ENCODE measurements at places on chromosomes 4 and X.
A peak's percentile ranks its signal among the peaks of the same experiment; 100 is the strongest.

DNA sequence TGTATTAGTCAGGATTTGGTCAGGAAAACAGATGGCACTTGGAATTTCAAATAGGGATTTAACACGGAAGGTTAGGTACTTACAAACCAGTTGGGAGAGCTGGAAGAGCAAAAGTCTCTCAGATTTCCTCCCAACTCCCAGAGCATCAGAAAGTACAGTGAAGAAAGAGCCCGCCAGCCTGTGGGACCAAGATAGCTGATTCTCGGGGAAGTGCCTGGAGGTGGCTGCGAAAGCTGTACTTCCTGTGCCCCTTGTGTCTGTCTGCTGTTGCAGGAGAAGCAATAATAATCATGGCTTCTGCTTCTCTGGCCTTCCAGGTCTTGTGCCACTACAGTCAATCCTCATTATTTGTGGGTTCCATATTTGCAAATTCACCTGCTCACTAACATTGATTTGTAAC is 221.0 kb upstream of the BCOR start:
- DNase-seq, result no peak

- no peak for DNase-seq
Observed at GRCh38 chrX:153884136-153884535, 1.8 kb downstream of the L1CAM start.

DNA sequence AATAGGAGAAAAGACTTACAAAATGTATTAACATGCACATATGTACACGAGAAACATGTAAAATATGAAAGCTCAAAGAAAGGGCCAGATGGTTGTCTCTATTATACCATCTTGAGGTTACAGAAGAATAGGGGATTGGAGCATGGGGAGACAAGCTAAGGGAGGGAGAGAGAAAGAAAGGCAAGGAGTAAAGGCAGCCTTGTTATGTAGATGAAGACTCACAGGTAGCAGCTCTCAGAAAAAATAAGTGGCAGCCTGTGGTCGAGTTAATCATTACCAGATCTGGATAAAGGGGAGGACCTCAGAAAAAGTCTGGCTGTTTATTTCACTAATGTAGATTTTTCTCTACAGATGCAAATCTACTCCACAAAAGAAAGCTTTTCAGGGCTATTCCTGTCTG is 26.6 kb upstream of the PPP1R2C start:
- DNase-seq, result no peak

DNA sequence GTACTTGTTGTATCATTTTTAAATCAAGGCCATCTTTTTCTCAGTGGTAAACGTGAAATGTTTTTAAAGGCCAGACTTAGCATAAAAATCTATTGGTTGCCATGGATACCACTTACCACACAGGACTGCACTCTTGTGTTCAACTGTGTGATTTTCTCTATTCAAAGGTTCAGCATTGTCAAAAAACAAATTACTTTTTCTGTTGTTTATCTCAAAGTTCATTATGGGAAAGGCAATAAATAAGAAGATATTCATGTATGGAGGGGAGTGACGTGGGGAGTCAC is 231.0 kb upstream of the GATB start:
- DNase-seq, result no peak

DNA sequence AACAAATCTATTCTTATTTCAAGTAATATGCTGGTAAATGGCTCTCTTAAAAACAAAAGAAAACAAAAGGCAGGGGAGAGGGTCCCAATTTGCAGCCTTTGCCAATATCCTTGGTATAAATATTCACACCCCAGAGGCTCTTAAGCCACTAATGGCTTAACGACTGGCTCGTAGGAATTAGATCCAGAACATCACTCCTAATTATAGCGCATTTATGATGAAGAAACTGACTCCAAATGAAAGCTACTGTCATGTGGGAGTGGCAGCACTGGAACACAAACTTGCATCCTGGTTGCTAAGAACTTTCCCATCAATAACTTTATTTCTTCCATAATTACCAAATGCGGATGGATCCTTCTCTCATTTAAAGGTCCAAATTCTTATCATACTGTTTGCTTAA is 138.7 kb downstream of the FRYL start:
- no peak for DNase-seq

DNA sequence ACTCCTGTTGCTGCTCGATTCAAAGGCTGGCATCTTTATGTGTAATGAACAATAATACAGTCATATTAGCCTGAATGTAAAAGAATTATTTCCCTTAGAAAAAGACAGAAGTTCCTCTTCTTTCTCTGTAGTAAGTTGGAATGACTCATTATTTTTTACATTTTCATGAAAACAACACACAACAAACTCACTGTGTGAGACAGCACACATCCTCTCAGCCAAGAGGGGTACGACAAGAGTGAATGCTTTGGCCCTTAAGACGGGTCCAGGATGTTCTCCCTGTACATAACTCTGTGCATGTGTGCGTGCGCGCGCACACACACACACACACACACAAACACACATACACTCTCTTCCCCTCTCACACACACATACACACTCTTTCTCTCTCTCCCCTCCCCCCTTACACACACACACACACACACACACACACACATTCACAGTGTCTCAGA is 72.8 kb downstream of the MANBA start:
- DNase-seq, result no peak

DNA sequence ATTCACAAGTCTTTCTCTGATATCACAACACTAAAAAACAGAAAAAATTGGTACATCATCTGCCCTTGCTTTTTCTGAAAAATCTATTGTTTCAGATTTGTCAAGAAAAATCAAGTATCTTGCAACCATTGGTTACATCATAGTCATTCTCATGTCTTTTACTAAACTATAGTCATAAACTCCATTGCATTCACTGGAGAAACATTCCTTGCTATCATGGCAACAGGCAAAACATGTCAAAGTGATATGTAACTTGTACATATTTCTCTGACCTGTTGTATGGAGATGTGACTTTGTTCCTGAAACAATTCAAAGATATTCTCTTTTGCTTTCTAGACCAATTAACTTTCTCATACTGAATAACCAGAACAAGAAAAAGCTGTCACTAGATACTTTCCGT is 121.9 kb upstream of the ANK2 start:
- DNase-seq, result no peak

GRCh38 chrX:7983581-7983980 is 56.4 kb upstream of the PNPLA4 start:
- no peak for DNase-seq

DNA sequence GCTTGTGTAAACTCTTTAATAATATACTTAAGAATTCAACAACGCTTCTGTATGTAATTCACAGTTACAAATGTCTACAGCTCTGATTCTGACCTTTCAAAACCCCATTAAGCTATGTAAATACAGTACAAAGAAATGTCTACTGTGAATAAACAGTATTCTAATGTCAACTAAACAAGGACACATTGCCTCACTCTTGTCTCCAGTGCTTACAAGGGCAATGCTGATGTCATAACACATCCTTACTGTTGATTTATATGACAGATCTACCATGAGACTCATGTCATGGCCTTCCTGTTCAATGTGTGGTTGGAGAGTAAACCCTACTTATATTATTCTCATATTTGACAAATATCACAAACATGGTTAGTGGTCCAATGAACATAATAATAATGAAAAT is 256.1 kb upstream of the ADGRL3 start:
- no peak for DNase-seq

GRCh38 chr4:113781439-113782040 is 20.0 kb upstream of the CAMK2D start:
- peak; percentile 59 for DNase-seq

GRCh38 chr4:125313497-125313896 is 1.3 kb upstream of the FAT4 start:
- no peak for DNase-seq
